ENCODE measurements at places on chromosomes 2 and 18.
A peak's percentile ranks its signal among the peaks of the same experiment; 100 is the strongest.

GRCh38 chr2:1544478-1545069, 131.3 kb downstream of the TPO start:
- no peak for DNase-seq

DNA sequence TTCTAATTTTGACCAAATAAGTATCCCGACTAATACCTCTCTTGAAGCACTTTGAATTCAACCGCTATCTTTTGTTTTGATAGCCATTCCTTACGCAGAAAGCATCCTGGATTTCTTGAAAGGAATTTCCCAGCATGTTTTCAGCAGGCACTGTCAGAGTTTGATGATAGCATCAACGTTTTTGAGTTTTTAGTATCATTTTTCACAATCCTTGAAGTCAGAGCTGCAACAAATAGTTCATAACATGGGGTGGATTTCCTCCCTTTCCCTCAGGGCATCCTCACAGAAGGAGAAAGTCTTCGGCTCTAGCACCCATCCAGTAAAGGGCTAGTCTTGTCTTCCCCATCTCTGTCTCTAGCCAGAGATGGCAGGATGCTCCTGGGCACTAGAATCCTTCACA, 46.2 kb downstream of the ANKRD44 start:
- DNase-seq: no peak

- DNase-seq: no peak
Observed at GRCh38 chr2:165794536-165794928, 485 bp upstream of the GALNT3 start.

GRCh38 chr2:105756435-105756834, 11.7 kb downstream of the NCK2 start:
- no peak for DNase-seq

GRCh38 chr2:84487298-84487996, 28.4 kb upstream of the SUCLG1 start:
- no peak for DNase-seq

GRCh38 chr2:62208758-62209114, 12.8 kb downstream of the B3GNT2 start:
- DNase-seq: no peak

DNA sequence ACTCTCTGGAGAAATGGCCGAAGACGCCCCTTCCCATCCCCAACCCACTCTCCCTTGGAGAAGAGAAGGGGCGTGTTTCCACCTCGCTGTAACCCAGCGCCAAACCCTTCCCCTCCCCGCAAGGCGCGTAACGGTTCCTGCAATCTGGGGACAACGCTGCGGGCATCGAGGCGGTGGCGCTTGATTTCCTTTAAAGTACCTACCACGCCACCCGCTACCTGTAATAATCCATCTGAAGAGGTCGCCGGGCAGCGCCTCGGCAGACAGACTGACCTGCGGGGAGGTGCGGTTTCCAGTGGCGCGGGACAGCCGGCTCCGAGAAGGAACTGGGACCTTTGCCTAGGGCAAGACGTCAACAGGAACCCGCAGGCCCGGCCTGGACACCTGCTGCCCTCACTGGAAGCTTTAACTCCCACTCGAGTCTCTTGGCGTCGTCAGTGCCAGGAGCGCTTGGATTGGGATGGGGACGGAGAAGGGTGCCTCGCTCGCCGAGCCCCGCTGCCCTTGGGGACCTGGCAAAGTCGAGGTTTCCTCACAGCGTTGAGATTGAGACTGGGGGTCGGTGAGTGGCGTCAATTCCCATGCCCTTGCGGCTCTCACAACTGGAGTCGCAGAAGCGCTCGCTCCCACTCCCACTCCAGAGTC, at the start of gene CYP1B1:
Gene CYP1B1, minus strand, starts transcription at position 645 of the 645 bp plus-strand sequence. CDS start 763 bp downstream, outside the sequence.
- peak; percentile 64 for DNase-seq

DNA sequence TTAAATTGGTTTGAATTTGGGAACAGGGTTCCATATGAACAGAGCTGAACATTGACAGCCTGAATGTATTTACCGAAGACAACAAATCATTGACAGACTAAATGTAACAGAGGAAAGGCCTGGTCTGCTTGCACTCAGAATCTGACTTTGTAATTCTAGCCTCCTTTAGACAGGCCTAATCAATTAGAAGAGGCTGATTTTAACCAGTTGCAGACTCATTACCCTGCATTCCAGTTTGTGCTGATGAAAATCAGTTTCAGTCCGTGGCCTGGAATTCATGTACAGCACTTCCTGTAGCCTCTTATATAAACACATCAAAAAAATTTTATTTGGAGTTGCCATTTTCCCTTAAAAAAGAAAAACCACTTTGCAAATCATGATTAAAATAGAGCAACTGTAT, 93.1 kb upstream of the ZFP36L2 start:
- no peak for DNase-seq

GRCh38 chr2:128736689-128737545, 418.2 kb upstream of the HS6ST1 start:
- peak; percentile 13 for DNase-seq

GRCh38 chr18:11828786-11829432, 22.3 kb upstream of the CHMP1B start:
- no peak for DNase-seq

DNA sequence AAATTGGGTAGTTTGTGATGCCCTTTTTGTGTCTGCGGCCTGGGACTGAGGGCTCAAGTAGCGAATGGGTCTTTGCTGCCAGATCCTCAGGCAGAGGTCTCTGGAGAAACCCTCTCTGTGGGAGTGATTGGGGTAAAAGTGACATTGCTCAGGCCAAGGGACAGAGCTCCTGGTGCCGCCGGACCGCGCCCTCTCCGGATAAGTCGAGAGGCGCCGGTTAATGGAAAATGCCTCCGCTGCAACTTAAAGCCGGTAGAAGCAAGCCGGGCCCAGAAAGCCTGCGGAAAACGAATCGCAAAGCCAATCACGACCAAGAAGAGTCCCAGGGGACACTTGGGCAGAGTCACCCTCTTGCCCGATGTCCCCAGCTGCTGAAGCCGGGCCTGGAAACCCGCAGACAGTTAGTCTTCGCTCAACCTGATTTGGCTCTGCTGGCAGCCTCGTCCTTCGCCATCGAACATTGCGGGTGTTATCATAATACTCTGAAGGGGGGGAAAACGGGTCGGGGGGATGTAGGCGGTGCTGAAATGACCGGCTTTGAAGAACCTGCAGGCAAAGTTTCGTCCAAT, 352 bp upstream of the HOXD12 start:
- DNase-seq: no peak

GRCh38 chr2:136361521-136361920, 243.6 kb upstream of the CXCR4 start:
- DNase-seq: no peak
